ENCODE measurements at places on chromosomes 5 and 9.

GRCh38 chr5:44331471-44332050 lies 57.7 kb downstream of the FGF10 start:
- H3K27me3 ChIP-seq, result no peaks in the 10 kb centered on the region
- no peak for DNase-seq
- H3K36me3 ChIP-seq, result no peaks in the 10 kb centered on the region
- no peak overlapping the region for H3K4me3 ChIP-seq
- H3K4me1 ChIP-seq, result no peaks in the 10 kb centered on the region

DNA sequence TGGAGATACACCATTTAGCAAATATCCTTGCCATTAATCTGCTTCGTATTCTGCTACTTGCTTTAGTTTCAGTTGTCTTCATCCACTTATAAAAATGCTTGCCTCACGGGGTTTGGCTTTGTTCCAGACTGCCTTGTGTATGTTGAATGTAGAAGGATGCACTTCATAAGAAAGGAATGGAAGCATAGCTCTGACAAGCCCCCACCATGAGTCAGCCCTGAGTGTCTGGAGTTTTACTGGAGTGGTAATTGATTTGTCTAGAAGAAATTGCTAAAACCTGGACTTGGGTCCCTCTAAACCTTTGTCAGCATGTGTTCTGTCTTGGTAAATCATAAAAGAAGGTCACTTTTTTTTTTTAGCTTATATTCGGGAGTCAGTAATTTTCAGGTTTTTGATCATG lies 4.6 kb downstream of the TEX48 start:
- no peak overlapping the region for H3K27ac ChIP-seq
- no peak overlapping the region for H3K4me3 ChIP-seq
- H3K27me3 ChIP-seq, result no peaks in the 10 kb centered on the region
- DNase-seq, result no peak

DNA sequence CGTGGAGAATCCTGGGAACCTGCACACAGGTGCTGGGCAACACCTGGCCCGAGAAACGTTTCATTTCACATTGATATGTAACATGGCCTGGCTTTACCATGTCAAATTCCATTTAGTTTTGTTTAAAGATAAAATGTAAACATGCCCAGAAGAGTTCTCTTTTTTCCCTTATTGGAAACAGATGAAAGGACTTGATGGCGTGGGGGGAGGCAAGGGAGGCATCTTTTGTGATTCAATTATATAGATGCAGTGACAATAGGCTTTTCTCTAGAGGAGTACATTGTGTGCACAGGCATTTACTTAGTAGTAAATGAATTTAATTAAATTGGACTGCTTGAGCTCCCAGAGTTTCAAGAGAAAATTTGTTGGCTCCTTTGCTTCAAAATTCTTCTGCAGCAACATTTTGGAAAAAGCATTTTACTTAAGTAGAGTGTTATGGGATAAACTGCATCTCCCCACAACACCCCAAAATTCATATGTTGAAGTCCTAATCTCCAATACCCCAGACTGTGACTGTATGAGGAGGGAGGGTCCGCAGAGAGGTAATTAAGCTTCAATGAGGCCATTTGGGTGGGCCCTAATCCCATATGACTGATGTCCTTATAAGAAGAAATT lies 254.3 kb upstream of the NFIL3 start:
- no peak overlapping the region for H3K27ac ChIP-seq
- no peak for DNase-seq
- peaks cover 34% of the 10 kb centered on the region for H3K27me3 ChIP-seq
- H3K36me3 ChIP-seq, result no peaks in the 10 kb centered on the region

DNA sequence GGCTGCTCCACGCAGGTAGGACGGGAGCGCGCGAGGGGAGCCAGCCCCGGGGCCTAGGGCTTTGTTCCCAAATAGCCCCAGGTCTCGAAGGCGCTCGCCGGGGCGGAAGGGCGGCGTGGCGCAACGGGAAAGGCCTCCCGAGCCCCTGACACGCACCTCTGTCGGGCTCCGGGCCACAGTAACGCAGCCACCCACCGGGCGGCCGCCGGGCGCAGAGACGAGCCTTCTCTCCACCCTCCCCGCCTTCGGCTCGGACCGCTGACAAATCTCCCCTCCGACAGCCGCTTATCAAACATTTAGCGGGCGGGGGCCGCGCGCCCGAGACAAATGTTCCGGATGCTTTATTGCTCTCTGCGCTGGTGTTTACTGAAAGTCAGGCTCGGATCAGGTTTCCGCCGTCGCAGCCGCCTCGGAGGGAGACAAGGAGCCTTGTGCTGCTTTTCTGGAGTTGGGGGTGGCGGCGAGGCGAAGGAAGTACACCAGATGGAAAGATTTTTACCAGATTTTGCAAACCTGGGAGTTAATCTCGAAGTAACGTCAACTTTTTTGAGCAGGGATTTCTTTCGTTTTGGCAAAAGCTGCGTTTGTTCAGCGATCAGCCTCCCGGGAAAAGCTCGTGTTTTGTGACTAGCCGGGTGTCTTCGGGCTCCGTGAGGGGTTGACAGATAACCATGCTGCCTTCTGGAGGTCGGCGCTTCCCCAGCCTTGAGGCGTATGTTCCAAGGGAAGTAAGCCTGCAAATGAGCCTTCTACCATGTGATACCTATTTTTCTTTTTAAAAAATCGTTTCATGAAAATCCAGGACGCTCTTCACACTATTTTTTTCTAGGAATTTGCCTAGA lies 950 bp downstream of the RGMB start:
- peak overlapping the region; percentile 87 for H3K4me3 ChIP-seq
- peak overlapping the region; percentile 96 for H3K27ac ChIP-seq
- no peaks in the 10 kb centered on the region for H3K36me3 ChIP-seq
- peak; percentile 11 for DNase-seq
- no peaks in the 10 kb centered on the region for H3K27me3 ChIP-seq

- peak overlapping the region; percentile 44 for H3K4me3 ChIP-seq
- no peaks in the 10 kb centered on the region for H3K36me3 ChIP-seq
- peaks cover 33% of the 10 kb centered on the region for H3K4me1 ChIP-seq
- H3K27me3 ChIP-seq, result peaks cover 4% of the 10 kb centered on the region
Observed at GRCh38 chr5:93603793-93604643, 21.0 kb downstream of the NR2F1 start.

All from esophagus squamous epithelium (tissue), 5 donors.